SIG-M5 (cell line): ENCODE measurements at places on chromosomes 16 and 17.

DNA sequence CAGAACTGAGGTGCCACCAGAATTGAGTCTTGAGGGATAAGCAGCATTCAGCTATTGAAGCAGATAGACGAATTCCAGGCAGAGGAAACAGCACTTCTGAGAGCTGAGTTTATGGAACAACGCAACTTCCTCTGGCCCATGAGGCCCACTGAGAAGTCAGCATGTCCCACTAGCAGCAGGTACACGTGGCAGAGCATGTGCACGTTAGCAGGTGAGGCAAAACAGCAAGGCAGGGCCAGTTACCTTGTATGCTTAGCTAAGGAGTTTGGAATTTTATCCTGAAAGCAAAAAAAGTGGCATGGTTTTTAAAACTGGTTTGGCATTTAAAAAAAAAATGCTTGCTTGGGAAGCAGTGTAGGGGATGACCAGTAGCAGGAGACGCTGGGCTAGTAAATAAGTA, 305.6 kb downstream of the CPPED1 start:
- DNase-seq: no peak

DNA sequence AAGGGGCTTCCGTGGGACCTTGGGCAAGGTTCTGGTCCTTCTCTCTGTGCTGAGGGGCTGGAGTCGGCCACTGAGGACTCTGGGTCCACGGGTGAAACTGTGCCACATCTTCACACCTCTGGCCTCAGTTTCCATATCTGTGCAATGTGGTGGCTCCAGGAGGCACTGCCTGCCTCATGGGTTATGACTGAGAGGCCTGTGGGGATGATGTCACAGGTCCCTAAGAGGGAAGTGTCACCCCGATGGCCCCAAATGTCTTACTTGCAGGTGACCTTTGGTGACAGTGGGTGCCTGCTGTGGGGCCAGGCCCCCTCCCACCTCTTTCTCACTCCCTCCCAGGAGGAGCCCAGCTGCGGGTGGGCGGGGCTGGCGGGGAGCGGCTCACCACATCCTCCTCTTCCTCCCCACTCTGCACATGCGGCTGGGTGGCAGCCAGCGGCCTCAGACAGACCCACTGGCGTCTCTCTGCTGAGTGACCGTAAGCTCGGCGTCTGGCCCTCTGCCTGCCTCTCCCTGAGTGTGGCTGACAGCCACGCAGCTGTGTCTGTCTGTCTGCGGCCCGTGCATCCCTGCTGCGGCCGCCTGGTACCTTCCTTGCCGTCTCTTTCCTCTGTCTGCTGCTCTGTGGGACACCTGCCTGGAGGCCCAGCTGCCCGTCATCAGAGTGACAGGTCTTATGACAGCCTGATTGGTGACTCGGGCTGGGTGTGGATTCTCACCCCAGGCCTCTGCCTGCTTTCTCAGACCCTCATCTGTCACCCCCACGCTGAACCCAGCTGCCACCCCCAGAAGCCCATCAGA, at the start of gene IL21R:
TSS of gene IL21R (plus strand) at position 407 of the 801 bp plus-strand sequence. CDS start 27,898 bp downstream, outside the sequence.
- no peak for DNase-seq

- no peak for DNase-seq
Measured at GRCh38 chr17:73564843-73565242, 79.4 kb downstream of the SDK2 start.

- no peak for DNase-seq
Measured at GRCh38 chr16:61024180-61024900, 1011.9 kb downstream of the CDH8 start.

DNA sequence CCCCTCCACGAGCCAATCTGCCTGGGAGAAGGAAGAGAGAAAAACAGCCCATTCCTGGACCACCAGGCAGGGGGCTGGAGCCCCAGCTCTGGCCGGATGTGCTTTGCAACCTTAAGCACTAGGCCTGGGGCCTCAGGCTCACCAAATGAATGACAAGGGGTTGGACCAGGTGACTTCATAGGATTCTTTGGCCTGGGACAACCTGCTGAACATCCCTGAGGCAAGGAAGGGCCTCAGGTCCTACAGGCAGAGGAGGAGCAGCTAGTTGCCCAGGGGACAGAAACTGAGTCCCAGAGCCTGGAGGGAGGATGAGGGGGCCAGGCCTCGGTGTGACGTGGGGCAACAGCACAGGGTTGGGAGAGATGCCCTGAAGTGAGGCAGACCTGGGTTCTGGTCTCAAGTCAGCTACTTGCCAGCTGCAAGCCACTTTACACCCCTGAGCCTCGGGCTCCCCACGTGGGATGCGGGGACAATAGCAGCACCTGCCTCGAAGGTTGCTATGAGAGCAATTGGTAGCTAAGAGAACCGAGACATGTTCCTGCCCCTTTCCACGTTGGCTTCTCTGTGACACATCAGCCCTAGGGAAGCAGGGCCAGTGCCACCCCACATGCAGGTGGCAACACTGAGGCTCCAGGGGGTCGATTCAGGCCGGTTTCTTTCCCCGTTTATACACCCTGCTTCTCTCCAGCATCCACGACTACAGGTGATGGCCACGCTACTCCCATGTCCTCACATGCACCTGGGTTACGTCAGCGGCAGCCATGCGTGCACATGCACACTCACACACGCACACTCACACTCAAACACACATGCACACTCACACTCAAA, 42.6 kb downstream of the CFAP20 start:
- DNase-seq: no peak

GRCh38 chr17:34222722-34223497, 32.2 kb upstream of the CCL2 start:
- no peak for DNase-seq

DNA sequence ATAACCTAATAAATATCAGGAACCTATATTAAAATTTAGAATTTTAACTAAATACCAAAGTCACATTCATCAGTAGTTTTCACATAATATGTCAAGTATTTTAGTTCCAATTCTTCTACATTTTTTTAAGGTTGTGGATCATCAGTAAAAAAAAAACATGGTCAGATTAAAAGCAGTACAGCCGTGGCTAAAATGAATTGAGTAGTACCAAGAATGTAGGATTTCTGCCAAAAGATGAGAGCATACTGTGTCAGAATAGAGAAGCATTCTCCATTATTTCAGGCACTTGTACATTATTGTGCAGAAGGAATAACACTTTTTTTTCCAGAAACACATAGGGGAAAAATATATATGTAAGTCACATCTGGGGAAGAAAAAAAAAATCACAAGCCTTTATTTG, 1176.1 kb downstream of the CDH11 start:
- DNase-seq: no peak

DNA sequence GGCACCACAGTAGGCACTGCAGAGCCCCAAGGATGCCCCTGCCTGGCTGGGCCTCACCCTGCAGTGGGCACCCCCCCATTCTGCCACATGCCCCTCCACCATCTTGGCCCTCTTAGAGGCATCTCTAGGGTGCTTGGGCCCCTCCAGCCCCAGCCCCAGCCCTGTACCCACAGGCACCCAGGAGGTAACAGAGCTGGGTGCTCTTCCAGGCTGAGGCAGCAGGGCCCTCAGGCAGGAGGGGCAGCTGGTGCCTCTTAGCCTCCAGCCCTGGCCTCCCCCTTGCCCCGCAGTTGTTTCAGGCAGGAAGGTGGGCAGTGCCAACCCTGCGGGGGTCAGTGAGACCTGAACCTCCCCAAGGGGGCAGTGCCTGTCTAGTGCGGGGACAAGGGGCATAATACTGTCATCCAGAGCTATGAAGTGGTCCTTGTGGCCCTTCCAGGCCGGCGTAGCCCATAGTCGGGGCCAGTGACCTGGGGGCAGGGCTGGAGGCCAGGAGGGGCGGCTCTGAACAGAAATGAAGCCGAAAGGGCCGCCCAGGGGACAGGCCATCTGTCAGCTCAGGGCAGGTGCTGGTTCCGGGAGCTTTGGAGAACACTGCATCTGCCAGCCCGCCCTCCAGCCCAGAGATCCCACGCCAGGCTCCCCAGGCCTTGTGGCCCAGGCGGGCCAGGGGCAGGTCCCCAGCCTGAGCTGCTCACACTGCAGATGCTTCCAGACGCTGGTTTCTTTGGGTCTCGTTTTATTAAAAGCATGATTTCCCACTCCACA, 4.9 kb upstream of the AATK start:
- DNase-seq: no peak

DNA sequence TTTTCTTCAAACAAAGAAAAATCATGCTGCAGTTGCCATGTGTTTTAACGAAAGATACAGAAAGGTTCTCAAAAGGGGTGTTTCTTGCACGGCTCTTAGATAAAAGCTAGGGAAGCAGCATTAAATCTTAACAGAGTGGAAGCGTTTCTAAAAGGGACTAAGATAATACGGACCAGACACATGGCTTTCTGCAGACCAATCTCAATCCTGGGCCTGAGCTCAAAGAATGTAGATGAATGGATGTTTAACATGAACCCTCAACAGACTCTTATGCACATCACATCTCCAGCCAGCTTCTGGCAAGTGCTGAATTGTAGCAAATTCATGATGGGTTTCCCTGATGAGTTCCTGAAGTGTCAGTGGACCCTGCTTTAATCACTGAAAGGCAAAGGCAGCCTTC, 80.2 kb upstream of the COX10 start:
- DNase-seq: no peak

- no peak for DNase-seq
Measured at GRCh38 chr16:87828907-87829621, 40.2 kb downstream of the SLC7A5 start.

GRCh38 chr17:7113273-7114071, 1.1 kb downstream of the ASGR2 start:
- DNase-seq: no peak

DNA sequence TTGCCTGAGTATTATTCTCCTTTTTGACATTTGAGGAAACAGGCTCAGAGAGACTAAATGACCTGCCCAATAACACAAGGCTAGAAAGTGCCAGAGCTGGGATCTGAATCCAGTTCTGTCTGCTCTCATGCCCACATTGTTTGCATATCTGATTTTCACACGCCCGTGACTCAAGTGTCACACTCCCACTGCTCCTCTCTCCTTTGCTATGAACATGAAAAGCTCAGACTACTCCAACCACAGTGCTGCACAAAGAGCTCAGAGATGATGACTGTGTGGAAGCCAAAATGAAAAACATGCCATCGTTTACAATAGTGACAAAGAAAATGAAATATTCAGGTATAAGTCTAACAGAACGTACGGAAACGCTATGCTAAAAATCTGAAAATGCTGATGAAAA, 107.9 kb downstream of the SMG6 start:
- no peak for DNase-seq

GRCh38 chr17:56885312-56885657, 28.6 kb downstream of the TRIM25 start:
- no peak for DNase-seq

DNA sequence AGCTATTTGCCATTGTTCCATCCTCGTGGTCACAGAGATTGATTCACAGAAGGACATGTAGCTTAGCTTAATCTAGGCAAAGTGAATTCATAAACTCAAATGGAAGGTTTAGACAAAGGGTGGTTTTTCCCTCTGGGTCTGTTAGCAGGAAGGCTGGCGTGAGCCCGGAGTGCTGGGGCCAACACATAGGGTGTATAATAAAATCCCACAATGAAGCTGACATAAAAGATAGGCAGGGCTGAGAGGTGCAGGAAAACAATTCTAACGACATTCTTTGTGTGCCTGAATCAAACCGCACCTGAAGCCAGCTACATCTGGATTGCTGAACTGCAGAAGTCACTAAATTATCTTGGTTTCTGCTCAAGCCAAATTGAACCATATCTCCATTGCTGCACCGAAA, 173.9 kb downstream of the MAF start:
- DNase-seq: no peak

GRCh38 chr16:2507665-2508064, 6.1 kb upstream of the ATP6V0C start:
- no peak for DNase-seq

DNA sequence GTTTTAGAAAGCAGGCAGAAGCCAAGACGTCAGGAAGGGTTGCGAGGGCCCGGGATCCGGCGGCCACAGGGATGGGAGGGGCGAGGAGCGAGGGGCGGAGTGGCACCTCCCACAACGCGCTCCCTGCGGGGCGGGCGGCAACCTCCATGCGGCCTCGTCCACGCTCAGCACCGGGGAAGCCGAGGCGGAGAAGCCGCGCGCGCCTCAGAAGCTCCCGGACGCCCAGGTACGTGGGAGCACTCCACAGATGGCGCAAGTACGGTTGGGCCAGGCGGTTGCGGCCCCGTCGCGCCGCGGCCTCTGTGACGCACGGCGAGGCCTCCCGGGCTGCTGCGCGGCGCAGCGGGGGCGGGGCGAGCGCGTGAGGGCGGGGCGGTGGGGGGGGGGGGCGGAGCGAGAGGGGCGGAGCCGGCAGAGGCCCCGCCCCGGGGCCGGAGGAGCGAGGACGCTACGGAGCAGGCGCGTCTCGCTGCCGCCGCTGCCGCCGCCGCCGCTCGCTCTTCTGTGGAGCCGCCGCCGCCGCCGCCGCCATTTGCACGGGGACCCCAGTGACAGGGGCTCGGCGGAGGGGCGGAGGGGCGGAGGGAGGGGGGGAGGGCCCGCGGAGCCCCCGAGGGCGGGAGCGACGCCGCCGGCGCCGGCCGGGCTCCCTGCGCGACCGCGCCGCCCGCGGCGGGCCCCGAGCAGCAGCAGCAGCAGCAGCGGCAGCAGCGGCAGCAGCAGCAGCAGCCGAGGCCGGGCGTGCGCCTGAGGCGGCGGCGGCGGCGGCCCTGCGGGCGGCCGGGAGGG, at the start of gene TENT4B:
TSS of gene TENT4B (plus strand) at position 500 of the 789 bp plus-strand sequence. CDS start 316 bp downstream, outside the sequence.
- DNase-seq: no peak

GRCh38 chr16:46974352-46974751, 878 bp upstream of the DNAJA2 start:
- DNase-seq: no peak

DNA sequence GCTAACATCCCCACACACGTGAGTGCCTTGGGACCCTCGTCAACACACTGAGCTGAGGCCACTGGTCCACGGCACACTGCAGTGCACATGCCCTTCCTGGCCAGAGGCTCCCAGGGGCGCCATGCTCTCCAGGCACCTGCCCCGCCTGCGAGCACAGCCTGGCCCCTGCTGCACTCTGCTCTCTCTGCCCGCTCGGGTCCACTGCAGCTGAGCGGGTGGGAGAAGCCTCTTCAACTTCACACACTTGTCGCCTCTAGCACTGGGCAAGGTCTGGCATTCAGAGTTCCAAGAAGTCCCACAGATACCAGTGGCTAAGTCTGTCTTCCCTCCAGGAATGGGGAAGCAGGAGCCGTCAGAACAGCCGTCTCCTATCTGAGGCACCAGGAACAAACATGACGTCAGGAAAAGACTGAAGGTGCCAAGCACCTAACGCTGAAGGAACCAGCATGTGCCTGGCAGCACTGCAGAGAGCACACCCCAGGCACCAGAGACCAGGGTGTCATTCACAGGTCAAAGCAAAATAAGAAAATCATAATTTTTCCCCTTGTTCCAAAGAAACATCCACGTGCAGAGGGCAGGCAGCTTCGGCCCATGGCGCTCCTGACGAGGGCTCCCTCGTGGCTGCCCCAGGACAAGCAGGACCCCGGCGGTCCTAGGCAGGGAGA, 82.9 kb downstream of the ZNF778 start:
- no peak for DNase-seq

DNA sequence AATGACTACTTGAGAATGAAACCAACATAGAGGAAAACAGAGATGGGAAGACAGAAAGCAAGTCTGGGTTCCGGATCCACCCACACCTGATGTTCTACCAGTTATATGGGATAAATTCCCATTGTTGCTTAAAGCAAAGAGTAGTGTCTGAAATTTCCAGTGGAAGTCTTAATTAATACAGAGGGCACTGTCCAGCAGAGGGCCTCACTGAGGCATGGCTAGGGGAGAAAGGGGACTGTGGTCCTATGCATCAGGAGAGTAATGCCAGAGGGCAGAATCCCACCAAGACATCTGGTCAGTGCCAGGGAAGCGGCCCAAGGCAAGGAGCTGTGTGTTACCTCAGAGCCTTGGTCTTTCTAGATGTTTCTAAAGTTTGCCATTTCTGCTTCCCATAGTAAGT, 7.5 kb upstream of the UMOD start:
- DNase-seq: no peak
